ENCODE measurements at places on chromosomes 5 and 9.

- DNase-seq: no peak
These were observed 88.6 kb downstream of the NIPBL start for GRCh38 chr5:36965179-36965578.

DNA sequence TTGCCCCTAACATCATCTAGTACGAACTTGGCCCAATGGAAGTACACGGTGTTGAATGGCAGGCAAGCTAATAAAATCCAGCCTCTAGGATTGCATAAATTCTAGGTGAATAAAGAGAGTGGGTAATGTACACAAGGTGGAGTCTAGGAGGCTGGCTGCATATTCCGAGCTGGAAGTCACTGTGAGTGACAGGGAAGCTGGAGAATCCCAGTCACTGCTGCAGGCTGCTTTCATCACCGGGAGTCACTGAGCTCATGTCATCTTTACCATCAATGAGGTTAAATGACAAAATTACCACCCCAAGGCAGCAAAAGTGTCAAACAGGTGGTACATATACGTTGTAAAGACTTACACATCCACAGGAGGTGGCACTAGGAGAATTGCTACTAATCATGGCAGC lies 91.3 kb upstream of the HMHB1 start:
- no peak for DNase-seq

DNA sequence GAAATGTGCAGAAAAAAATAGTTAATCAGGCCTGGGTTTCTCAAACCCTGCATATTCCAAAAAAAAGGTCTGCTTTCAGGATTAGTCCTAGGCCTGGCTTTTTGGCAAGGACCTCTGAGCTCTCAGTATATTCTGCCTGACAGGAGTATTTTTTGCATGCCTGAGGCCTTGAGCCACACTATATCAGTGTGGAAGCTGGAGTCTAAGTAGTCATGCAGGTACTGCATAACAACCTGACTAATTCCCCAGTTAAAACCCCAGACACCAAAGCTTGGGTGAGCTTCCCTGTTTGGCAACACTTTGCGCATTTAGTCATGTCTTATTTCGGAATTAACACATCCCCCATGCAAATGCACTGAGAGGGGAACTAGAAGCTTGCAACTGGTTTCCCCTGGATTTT lies 359.5 kb downstream of the CETN3 start:
- no peak for DNase-seq

GRCh38 chr5:81728301-81728700 lies 22.6 kb downstream of the SSBP2 start:
- DNase-seq: no peak

DNA sequence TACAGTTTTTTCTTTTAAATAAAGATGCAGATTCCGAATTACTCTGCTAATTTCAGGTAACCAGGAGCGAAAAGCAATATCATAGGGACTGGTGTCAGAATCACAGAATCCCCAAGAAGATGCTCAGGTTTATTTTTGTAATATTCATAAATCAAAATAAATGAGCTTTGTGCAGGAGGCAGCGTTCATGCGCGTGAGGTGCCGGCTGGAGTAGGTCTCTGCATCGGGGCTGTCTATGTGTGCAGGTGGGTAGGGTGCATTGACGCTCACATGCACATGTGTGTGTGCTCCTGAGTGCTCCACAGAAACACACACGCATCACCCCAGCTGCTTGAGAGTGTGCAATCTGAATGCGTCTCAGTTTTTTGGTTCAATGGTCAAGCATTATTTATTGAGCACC lies 226.4 kb downstream of the PBX3 start:
- no peak for DNase-seq

DNA sequence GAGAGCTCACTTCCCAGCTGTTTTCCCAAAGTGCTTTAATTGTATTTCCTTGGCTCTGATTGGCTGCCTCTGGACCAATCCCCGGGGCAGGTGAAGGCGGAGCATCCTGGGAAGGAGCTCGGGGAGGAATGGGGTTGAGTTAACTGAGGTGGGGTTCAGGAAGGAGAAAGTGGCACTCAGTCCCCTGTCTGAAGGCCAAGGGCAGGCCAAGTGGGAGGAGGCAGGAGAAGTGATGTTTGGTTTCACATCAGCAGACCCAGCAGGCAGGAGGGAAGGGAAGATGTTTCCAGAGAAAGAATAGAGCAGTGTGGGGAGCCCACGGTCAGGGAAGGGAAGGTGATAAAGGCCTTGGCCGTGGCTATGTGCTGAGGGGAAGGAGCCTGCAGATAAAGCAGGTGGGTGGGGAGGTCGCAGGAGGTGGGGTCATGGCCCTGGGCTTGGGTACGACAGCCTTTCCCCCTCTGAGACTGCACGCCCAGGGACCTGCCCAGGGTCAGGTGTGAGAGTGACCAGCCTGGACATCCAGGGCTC lies 3.1 kb downstream of the TSPAN17 start:
- DNase-seq: no peak

DNA sequence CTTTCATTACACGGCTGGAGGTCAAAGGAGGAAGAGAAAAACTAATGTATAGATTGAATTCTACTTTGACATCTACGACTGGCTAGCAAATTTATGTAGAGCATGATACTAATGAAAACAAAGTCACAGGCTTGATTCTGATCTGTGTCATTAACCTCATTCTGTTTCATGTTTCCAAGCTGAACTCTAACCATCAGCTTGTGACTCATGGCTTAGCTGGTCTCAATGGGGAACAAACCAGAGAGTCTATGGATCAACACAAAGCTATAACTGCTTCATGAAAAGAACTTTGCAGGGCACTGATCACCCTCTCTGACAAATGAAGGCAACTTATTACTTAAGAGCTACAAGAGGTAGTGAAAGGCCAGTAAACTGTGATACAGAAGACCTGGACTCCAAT lies 23.6 kb upstream of the PDE4D start:
- DNase-seq: no peak

DNA sequence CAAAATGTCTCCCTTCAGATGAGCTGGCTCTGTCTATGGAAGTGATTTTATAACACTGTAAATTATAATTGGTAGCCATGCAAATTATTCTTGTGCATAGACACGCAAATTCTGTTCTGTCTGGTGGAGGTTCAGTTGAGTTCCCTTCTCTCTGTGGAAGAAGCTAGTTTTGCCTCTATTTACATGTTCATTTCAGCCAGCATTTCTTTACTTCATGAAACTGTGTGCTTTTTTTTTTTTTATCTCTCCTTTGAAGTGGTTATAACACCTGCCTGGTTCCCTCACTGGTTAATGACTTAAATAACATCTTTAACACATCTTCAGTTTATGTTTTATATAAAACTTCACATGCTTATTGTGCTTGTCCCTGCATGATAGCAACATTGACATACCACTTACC lies 149.4 kb upstream of the FBXL7 start:
- DNase-seq: no peak

GRCh38 chr5:96326902-96327301 lies 106.1 kb downstream of the PCSK1 start:
- DNase-seq: no peak

GRCh38 chr5:89823046-89823445 lies 586.5 kb downstream of the CETN3 start:
- no peak for DNase-seq

GRCh38 chr9:112819635-112820496 lies 69.3 kb downstream of the SNX30 start:
- DNase-seq: no peak

GRCh38 chr5:83551821-83552220 lies 80.3 kb downstream of the VCAN start:
- DNase-seq: no peak

- no peak for DNase-seq
These were observed 144.3 kb downstream of the MRPS30 start for GRCh38 chr5:44953078-44953477.

GRCh38 chr5:71873191-71873591 lies 154.1 kb downstream of the CARTPT start:
- no peak for DNase-seq

GRCh38 chr5:40367255-40367654 lies 312.5 kb upstream of the PTGER4 start:
- DNase-seq: no peak

DNA sequence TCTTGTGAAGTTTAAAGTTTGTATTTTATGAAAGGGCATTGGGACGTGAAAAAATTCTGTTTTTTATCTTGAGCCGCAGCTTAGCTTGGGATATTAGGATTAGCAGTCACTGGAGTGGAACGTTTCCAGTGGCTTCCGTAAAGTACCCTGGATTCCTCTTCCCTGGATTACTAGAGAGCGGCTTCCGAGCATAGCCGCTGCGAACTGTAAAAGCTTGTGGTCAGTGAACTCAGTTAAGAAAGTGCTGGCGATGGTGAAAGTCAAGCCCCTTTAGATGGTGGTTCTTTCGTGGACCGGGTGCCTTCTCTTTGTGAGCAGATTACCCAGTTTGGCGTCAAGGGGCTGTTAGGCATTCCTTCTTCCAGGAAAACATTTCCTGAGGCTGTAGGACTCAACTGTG lies 168.1 kb downstream of the KDM4C start:
- no peak for DNase-seq

DNA sequence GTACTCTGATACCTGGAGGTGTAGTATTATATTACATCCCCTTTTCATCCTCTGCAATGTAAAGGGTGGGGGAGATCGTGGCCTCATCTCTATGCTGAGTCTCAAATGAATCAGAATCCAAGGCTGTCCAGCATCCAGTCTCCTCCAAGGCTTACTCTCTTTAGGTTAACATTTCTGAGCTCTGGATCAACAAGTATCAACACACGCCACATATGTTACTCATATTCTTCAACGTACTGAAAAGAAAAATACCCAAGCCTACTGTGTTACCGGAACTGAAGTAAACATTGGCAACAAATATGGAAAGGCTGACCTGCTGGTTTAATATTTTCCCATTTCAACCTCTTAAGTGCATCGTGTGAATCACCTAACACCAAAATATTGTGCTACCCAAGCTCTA lies 241.8 kb downstream of the GAS1 start:
- DNase-seq: no peak

- DNase-seq: no peak
These were observed at the start of gene DOCK8 for GRCh38 chr9:214648-215493. Gene DOCK8, plus strand, starts transcription at chr9:214865. Its CDS starts 112 bp downstream, at chr9:214977.

DNA sequence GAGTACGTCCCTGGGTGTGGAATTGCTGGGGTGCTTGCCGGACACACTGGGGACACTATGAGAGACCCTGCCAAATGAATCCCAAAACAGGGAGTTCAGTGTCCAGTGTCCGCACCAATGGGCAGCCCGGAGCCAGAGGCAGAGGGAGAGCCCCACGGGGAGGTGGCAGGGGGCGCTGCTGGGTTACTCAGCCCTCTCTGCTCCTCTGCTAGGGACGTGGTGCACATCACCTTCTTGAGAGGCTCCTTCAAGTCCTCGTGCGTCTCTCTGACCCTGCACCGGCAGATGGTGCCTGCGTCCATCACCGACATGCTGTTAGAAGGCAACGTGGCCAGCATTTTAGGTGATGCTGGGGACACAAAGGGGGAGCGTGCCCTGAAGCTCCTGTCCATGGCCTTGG lies 20.8 kb downstream of the STKLD1 start:
- DNase-seq: no peak

Data from hypothalamus (tissue), 51 donors.